OCI-LY7 (cell line): ENCODE measurements at places on chromosomes 1 and 21. TPM values are rescaled to one million over a fixed set of nuclear protein-coding genes. Genes with fewer than 3 reads are reported as not detected.

The CCT8 gene
- total RNA-seq, result 332 and 375 TPM in 2 replicates

GRCh38 chr1:81305997-81306452 lies 494.7 kb upstream of the ADGRL2 start:
- no peak for DNase-seq

DNA sequence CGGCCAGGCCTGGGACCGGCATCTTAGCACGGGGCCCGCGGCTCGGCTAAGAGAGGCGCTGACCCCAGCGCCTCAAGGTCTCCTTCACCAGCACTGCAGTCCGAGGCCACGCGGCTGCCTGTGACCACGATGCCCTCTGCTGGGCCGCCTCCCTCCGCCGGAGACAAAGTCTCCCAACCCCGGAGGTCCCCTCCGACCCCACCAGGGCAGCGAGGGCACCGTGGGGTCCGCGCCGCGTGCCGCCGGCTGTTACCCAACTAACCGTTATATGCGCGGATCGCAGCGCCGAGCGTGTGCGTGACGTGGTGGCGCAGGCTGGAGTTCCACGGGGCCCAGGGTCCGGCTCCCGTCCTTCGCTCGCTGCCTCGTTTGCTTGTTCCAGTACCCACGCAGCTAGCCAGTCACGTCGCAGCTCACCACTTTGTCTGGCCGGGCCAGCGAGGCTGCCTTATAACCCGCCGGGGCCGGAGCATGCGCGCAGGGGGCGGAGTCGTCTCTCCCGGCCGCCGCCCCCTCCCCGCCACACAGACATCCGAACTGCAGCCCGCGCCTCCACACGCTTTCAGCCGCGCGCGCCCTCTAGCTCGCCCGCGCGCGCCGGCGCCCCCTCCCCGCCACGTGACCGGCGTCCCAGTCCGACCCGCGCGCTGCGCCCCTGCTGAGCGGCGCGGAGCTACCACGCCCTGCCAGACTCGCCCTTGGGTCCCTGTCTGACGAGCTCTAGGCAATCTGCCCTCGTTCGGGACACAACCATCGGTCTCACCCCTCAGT lies at the start of gene SLC16A1:
Gene SLC16A1 (minus strand): TSS at position 424 of the 771 bp plus-strand sequence. CDS start 26,888 bp downstream, outside the sequence.
- peak; percentile 94 for DNase-seq

- DNase-seq, result no peak
Measured at GRCh38 chr1:183105449-183105848, 80.6 kb upstream of the LAMC2 start.

The IQCC gene
- 8.0 and 8.4 TPM in 2 replicates for total RNA-seq

GRCh38 chr1:177913762-177914540 lies 55.9 kb downstream of the SEC16B start:
- peak; percentile 3 for DNase-seq

The ASCL5 gene
- not detected in 2 replicates for total RNA-seq

DNA sequence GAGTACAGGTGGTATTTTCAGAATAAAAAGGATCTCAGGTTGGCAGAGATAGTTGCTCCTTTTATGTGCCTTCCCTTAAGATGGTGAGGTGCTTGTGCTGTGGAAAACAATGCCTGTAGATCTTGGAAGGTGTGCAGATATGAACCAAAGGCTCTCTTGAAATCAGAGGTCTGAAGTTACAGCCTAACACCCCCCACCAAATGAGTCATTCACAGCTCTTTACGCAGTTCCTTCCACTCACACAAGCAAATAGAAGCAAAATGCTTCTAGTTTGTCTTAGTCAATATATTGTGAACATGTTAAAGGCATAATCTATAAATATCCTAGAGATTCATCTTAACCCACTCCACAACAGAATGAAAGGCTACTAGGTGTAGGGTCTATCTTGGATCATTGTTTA lies 128.9 kb upstream of the NR5A2 start:
- DNase-seq, result no peak

The FNDC5 gene
- total RNA-seq, result not detected in 2 replicates

GRCh38 chr1:208242941-208243526 lies 1.1 kb downstream of the PLXNA2 start:
- no peak for DNase-seq

DNA sequence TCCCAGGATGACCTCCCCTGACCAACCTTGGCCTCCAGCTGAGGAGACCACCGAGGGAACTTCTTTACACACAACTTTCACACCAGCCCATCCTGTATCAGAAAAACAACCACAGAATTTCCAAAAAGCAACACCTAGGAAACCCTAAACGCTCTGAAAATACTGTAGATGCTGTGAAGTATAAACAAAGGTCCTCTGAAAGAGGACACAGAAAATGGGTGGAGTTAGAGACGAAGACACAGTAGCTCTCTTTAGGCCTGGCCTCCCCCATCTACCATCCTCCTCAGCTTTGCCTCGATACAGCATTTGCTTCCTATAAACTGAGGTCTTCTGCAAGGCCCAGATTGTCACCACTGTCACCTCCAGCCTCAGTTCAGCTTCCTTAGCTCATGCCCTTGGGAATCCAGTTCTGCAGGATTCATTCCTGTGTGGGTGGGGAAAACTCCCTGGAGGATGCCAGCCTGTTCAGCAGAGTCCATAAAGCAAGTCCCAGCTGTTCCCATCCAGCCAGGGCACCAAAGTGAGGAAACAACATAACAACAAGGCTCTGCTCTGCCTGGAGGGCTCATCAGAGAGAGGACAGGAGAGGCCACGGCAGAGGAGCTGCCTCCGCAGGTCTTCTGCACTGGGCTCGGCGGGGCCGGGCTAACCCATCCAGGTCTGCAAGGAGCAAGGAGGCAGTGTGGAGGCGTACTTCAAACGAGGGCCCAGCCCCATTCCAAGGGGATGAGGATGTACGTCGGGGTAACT lies 15.0 kb downstream of the PIK3C2B start:
- no peak for DNase-seq

- DNase-seq, result no peak
Measured at GRCh38 chr1:182087719-182088350, 26.3 kb upstream of the ZNF648 start.

GRCh38 chr1:13492711-13493110 lies 21.1 kb downstream of the LRRC38 start:
- DNase-seq, result no peak

GRCh38 chr21:45622416-45623097 lies 21.0 kb upstream of the PCBP3 start:
- no peak for DNase-seq

The ATP5IF1 gene
- total RNA-seq, result 321 and 330 TPM in 2 replicates

GRCh38 chr1:48793863-48794262 lies 17.2 kb upstream of the BEND5 start:
- peak; percentile 81 for DNase-seq

The FAM167B gene
- 1.8 and 3.1 TPM in 2 replicates for total RNA-seq

The COL11A1 gene
- not detected in 2 replicates for total RNA-seq

- DNase-seq, result no peak
Measured at GRCh38 chr21:27713154-27714109, 746.5 kb upstream of the ADAMTS5 start.

The LAPTM5 gene
- total RNA-seq, result 137 and 163 TPM in 2 replicates

GRCh38 chr1:9996624-9997582 lies at the start of gene RBP7:
TSS of gene RBP7 (plus strand) at chr1:9997228. CDS start at chr1:9997259, 31 bp downstream.
- no peak for DNase-seq

The GPR61 gene
- total RNA-seq, result not detected in 2 replicates
